ENCODE measurements at places on chromosomes 7 and 10.

GRCh38 chr10:102422545-102423129, 2.0 kb downstream of the FBXL15 start:
- DNase-seq: no peak

DNA sequence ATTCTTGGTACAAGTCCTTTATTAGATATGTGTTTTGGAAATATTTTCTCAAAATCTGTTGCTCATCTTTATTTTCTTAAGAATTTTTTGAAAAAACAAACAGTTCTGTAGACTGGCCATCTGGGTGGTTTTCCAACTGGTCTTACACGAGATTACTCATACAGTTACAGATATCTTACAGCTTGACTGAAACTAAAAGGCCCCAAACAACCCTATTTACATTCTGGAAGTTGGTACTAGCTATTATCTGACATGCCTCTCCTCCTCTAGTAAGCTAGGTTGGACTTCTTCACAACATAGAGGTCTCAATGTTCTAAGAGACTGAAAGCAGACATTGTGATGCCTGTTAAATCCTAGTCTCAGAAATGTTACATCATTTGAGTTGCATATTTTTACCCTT, 52.0 kb downstream of the ZNF22 start:
- DNase-seq: no peak

GRCh38 chr10:43260117-43260761, 6.6 kb downstream of the RASGEF1A start:
- no peak for DNase-seq

DNA sequence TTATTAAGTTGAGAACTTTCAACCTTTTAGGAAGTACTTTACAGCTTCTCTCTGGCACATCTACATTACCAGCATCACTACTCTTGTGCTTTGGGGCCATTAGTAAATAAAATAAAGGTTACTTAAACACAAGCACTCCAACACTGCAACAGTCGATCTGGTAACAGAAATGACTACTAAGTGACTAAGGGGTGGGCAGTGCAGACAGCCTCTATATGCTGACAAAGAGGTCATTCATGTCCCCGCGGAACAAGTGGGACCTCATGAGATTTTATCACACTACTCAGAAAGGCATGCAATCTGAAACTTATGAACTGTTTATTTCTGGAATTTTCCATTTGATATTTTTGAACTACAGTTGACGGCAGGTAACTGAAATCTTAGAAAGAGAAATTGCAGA, 111.3 kb upstream of the DNAJB12 start:
- DNase-seq: no peak

DNA sequence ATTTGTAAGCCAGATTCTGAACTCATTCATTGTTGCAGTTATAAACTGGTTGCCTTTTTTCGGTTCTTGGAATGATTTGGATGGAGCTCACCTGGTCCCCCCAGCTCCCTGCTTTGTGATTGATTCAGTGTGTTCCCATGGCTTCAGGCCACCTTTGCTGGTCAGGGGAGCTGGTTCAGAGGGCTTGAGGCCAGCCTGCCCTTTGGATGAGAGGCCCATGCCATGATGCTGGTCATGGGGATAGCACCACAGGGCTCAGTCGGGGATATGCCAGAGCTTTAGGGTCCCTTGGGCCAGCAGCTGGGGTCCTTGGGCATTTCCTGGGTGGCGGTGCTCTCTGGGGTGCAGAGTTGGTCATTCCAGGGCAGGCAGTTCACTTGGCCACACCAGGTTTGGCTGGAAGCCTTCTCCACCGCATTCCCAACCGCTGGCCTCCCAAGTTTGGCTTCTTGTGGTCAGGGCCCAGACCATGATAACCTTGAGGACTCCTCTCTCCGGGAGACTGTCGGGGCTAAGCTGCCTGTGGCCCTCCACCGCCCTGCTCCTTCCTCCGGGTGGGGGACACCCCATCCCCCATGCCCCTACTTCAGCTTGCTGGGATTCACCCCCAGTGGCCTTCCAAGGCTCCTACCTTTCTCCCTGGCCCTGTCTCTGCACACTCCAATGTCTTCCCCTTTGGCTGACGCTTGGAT, 65.1 kb downstream of the MGMT start:
- DNase-seq: no peak

GRCh38 chr7:96778263-96778662, 68.6 kb upstream of the SEM1 start:
- no peak for DNase-seq

DNA sequence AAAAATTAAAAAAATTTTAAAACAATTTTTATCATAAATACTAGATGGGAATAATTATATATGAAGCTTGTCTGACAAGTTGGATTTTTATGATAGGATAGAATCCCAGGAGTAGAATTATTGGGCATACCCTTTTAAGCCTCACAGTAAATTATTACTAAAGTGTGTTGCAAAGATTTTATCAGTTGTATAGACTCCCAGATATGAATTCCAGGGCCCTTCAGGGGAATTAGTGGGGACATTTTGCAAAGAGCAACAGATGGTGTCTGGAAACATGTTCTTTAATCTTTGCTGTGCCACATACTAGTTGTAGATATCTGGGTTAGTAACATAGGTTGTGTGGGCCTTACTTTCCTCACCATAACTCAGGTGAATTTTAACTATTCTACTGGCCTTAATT, 28.7 kb downstream of the ZEB1 start:
- DNase-seq: no peak

GRCh38 chr10:73219384-73219783, 27.7 kb downstream of the DNAJC9 start:
- no peak for DNase-seq

- no peak for DNase-seq
Observed at GRCh38 chr10:96211764-96212163, 59.6 kb downstream of the BLNK start.

- no peak for DNase-seq
Observed at GRCh38 chr7:96728139-96728538, 18.5 kb upstream of the SEM1 start.
